ENCODE measurements at places on chromosomes 2 and 18.

DNA sequence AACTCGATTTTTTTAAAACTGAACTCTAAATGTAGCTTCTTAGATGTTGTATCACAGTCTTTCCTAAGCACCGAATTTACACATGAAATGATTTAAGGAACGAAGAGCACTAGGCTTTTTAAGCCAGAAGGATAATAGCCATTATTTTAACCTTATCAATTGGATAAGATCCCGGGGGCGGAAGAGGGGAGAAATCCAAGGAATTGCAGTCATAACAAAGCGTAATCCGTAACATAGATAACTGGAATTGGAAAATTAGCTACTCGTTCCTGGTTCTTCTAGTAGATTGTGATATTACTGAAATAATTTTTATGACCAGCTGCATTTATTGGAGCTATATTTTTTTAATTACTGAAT is 988 bp upstream of the KANSL1L start:
- no peak for DNase-seq

GRCh38 chr2:65020943-65021528 is 31.8 kb downstream of the SLC1A4 start:
- DNase-seq, result no peak

- no peak for DNase-seq
These were observed 109.0 kb downstream of the BCL2 start for GRCh38 chr18:63210521-63210920.

DNA sequence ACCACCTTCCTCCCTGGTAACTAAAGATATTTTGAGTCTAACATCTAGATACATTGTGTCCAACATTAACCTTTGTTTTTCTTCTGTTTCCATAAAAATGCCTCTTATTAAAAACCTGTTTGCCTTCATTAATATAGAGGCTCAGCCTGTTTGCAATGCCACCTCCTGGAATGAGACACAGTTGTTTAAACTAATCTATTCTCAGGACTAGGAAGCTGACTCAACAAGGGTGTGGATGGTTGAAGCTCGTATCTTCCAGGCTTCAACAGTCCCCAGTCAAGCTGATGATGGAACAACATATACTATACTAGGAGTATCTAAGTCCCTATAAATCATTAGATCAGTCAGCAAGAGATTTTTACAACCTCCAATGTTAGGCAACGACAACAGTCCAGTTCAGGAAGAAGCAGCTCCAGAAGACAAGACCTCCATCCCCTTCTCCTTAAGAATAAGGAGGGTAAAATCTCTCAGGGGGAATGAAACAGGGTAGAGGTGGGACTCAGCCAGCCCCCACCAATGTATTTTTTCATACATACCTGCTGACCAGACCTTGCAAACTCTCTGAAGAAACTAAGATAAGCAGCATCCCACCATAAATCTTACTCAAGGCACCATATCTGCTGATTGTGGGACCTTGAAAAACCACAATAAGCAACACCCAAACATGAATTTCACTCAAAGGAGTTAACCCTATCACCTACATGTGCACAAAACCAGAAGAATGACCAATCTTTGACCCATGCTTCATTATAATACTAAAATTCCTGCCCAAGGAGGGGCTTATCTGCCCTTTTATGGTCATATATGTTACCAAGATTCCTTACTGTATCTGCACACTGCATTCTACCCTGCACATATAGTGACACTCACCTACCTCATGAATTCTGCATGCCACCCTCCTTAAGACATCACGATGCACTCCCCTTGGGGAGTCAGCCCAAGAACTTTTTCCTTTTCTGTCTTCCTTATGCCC is 21.4 kb downstream of the ZNF24 start:
- no peak for DNase-seq

DNA sequence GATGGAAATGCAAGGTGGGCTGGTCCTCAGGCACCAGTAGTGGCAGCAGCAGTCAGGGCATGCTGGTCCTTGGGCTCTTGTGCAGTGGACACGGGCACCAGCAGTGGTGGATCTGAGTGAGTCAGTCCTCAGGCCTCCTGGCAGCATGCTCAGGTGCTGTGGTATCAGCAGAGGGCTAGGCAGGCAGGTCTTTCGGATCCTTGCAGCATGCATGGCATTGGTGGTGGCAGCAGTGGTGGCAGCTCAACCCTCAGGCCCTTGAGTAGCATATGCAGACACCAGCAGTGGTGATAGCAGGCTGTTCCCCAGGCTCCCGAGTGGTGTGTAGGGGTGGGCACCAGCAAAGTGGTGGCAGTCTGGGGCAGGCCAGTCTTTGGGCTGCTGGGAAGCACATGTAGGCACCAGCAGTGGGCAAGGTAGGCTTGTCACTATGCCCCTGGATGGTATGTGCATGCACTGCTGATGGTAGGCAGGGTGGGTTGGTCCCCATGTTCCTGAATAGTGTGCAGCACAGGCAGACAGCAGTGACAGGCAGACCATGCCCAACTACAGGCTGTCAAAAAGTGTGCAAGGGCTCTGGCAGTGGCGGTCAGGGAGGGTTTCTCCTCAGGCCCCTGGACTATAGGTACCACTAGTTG is 606.0 kb downstream of the ADCYAP1 start:
- no peak for DNase-seq

DNA sequence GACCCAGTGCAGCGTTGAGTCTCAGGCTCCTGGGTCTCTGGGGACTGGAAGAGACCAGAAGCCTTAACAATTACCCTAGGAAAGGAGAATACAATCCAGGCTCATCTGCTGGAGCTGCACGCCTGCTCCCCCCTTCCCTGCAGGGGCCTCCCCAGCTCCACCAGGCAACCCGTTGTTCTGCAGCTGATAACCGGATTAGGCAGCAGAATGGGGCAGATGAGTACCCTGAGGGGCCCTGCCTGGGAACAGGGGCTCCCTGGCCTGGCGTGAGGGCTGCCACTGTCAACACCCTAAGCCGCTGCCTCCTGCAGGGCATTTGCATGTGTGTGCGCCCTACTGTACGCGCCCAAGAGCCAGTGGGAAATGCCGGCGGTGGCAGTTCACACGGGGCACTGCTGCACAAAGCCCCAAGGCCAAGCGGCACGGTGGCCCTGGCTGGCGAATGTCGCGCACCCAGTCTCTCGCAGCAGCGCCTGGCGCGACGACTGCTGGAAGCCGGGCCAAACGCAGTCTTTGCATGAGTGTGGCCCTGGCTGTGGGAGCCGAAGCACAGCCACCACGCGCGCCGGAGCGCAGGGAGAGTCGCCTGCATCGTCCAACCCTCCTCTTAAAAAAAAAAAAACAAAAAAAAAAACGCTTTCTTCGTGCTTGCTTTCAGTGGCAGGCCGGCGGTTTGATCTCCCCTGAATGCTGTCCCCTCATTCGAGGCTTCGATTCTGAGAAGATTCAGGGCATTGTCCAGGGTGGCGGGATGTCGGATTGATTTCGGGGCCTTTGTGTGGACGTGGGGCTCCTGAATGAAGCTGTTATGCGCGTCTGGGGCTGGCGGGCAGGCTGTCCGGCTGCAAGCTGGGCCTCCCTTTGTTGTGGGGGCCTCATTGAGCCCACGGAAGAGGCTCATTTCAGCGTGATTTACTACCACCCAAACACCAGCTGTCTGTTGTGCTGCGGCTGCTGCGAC is 63.8 kb downstream of the SETBP1 start:
- no peak for DNase-seq

DNA sequence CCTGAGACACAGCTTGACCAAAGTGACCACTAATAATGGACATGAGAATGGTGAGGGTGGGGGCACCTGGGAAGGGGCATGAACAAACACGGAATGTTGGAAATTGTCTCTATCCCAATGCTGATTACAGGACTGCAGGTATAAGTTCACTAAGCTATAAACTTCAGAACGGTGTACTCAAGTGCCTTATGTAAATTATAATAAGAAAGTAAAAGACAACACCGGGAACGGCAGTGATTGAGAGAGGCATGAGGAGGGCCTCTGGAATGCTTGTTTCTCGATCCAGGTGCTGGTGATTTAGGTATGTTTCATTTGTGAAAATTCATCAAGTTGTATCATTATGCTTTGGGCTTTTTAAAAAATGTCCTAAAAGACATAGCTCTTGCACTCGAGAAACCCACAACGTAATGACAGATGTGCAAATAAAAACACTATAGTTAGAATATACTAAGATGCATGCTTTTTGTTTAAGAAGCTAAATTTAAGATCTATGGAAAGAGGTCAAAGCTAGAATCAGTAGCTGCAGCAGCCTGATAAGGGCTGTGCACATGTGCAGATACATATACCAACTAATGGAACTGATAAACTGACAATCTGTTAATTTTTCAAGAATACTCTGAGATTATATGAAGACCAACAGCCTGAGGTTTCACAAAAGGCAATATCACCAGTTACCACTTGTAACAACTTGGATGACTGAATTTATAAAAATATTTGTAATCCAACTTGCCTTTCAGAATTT is 7.6 kb downstream of the HIBCH start:
- no peak for DNase-seq

DNA sequence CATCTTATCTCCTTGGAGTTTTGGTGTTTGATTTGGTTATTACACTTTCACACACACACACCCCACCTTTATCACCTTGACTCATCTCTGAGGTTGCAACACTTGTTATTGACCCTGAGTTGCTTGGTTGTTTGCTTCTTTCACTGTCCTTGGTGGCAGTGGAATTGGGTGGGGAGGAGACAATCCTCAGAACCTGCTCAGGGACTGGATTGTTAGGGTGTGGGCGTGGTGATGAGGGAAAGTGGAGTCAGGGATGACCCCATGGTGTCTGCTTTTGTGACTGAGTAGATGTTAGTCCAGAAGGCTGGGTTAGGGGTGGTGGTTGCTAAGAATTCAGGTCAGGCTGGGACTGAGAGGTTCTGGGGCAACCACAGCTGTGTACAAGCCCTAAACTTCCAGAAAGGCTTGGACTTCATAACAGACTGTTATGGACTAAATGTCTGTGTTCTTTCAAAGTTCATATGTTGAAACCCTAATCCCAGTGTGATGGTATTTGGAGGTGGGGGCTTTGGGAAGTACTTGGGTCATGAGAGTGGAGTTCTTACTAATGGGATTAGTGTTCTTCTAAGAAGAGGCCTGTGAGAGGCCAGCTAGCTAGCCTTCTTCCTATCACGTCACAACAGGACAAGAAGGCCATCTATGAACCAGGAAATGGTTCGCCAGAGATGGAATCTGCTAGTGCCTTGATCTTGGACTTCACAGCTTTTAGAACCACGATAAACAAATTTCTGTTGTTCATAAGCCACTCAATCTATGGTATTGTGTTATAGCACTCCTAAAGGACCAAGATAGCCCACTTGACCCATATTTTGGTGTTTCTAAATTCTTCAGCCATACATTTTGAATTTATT is 3.4 kb upstream of the DIS3L2 start:
- DNase-seq, result no peak

- DNase-seq, result no peak
These were observed 358.9 kb downstream of the TNS1 start for GRCh38 chr2:217643789-217644301.

DNA sequence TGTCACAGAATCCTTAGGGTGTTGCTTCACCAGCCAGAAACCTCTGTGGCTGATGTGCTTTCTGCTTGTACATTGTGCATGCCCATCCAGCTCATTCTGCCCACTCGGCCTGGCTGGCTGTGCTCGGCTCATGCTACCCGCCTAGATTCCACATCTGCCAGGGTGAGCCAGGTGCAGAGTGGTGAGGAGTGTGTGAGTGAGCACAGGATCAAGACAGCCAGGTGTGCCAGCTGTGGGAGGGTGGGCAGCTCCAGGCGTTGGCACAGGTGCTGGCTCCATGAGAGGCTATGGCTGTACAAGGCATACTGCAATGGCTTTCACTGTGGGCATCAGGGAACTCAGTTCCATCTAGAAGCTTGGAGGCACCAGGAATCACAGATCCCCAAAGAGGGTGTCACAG is 1321.8 kb upstream of the CRIM1 start:
- no peak for DNase-seq

DNA sequence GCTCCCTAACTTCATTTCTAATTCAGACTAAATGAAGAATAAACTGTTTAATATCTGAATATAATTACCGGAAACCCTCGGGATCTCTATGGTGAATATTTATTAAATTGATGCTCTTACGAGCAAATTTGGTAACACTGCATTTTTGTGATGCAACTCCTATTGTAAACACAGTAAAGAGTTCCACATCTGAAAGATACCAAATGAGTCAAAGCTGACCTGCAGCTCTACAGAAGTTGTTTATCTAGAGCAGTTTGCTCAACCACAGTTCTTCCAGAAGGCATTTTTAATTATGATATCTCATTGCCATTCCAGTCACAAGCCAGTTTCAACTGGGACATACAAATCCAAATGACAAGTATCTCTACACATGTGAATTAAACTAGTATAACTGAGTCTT is 129.7 kb downstream of the PKP4 start:
- peak; percentile 39 for DNase-seq

DNA sequence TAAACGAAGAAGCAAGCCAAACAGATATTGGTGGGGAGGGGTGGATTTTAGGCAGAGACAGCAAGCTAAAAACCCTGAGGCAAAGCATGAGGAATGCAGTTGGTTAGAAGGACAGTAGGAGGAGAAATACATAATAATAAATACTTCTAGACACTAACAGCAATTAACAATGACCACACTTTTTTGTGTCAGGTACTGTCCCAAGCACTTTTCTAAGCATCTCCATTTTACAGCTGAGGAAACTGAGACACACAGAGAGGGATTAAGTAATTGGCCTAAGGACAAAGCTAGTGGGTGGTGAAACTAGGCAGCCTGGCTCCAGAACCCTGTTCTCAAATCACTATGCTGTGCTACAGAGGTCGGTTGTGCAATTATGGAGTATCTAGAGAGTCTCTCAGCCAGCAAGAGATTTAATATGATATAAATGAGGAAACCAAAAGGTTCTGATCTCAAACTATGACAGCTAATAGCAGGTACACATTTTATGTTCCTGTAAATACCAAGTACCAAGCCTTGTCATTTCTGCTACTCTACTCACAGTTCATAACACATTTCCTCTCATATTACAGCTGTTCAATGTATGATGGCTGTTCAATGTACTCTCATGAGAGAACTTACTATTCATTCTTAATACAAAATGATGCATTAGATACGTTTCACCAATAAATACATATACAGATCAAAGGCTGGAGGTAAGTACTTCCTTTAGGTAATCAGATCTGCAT is 5.3 kb downstream of the MAP4K3 start:
- DNase-seq, result no peak

DNA sequence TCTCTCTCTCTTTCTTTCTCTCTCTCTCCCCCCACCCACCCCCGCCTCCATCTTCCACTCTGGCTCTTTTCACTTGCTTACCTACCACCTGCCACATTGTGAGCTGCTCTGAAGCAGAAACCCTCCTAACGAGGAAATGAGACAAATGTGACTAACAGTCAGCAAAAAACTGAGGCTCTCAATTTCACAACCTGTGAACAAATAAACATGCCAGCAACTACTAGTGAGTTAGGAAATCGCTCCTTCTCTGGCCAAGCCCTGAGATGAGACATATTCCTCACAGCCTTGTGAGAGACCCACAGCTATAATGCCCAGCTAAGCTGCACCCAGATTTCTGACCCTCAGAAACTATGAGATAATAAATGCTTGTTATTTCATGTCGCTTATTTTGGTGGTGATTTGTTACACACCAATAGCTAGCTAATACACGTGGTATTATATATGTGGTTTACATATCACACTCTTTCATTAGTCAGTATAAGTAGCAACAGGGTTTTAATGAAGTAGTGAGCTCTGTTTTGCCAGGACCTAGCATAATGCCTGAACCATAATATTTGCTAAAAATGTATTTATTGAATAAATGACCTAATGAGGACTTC is 8.4 kb upstream of the ZNF521 start:
- no peak for DNase-seq

- no peak for DNase-seq
These were observed 145.4 kb upstream of the RNF152 start for GRCh38 chr18:62037989-62038778.

- DNase-seq, result no peak
These were observed 31.9 kb upstream of the SLC25A52 start for GRCh38 chr18:31792580-31792911.

Data from kidney glomerular epithelial cell (primary cell).